NCI-H187 treated with DMSO at 0.1 percent for 48 hours (cell line): ENCODE measurements at places on chromosomes 16 and 17.

GRCh38 chr16:66152823-66153393 lies 213.6 kb upstream of the CDH5 start:
- DNase-seq: no peak

GRCh38 chr17:74736513-74737298 lies at the start of gene RAB37:
TSS of gene RAB37 (plus strand) at chr17:74737256. CDS start at chr17:74737273, 17 bp downstream.
- no peak for DNase-seq

DNA sequence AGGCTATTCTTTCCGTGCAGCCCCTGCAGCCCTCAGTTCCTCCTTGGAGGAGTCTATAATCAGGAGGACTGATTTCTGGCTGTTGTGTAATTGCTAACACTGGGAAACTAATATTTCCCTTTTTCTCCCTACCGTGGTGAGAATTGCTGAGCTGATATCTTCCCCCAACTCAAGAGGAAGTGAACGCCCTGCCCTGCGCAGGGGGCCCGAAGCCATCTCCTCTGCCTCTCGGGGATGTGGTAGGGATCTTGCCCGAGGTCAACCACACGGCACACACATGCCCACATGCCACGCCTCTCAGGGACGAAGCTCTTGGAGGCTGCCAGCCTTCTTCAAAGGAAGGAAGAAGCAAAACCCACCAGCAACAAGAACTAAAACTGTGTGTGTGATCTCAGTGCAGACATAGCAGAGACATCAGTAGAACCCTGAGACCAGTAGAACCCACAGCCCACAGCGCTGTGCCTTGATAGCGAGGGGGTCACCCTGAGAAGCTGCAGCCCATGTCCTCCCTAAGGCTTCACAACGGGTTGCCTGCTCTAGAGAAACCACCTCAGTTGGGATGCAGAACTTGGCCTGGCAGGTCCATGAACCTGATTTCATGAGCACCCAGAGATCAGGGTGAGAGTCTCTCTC lies 8.9 kb upstream of the ULK2 start:
- no peak for DNase-seq

GRCh38 chr16:10538583-10538982 lies 41.8 kb downstream of the EMP2 start:
- DNase-seq: no peak

DNA sequence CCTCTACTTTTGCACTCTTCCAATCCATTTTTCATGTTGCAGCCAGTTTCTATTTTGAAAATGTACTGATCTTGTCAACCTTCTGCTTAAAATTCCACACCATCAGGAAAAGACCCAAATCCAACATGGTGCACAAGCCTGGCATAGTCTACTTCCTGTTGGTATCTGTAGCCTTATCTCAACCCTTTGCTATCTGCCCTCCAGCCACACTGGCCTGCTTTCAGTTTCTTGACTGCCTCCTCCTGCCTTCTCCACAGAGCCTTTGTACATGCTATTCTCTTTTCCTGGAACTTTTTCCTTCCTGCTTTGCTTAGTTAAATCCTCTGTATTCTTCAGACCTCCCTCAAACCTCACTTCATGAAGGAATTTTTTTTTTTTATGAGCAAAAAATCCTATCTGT lies 31.5 kb downstream of the NLRP1 start:
- DNase-seq: no peak

DNA sequence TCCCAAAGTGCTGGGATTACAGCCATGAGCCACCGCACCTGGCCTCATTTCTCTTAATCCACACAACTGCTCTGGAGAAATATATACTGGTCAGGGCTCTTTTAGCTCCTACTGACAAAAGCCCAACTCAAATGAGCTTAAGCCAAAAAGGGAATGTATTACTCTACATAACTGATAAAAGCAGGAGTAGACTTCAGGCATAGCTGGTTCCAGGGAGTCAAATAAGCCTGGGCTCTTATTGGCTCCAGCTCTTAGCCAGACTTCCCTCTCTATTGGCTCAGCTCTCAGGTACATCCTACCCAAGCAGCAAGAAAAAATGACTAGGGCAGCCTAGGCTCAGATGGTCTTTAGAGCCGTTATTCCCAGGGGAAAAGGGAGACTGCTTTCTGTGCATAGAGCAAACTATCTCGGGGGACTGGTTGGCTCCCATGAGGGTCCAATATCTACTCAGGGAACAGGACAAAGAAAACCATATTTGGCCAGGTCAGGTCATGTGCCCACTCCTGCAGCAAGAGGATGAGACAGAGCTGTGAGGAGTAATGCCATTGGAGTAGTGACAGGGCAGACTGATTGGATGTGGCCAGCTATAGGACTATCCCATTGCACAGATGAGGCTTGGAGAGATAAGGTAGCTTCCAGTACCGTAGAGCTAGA lies 21.2 kb downstream of the TBX2 start:
- DNase-seq: no peak

GRCh38 chr16:68994324-68994723 lies 111.1 kb upstream of the HAS3 start:
- no peak for DNase-seq

GRCh38 chr17:48850792-48851323 lies 20.0 kb downstream of the CALCOCO2 start:
- no peak for DNase-seq

- DNase-seq: no peak
Measured at GRCh38 chr17:56902348-56902747, 11.5 kb downstream of the TRIM25 start.

- DNase-seq: no peak
Measured at GRCh38 chr17:73686126-73686525, 41.9 kb upstream of the SDK2 start.

GRCh38 chr17:82602487-82602886 lies 45.8 kb downstream of the WDR45B start:
- no peak for DNase-seq

- DNase-seq: no peak
Measured at GRCh38 chr17:20095336-20096080, 86.3 kb downstream of the SPECC1 start.

DNA sequence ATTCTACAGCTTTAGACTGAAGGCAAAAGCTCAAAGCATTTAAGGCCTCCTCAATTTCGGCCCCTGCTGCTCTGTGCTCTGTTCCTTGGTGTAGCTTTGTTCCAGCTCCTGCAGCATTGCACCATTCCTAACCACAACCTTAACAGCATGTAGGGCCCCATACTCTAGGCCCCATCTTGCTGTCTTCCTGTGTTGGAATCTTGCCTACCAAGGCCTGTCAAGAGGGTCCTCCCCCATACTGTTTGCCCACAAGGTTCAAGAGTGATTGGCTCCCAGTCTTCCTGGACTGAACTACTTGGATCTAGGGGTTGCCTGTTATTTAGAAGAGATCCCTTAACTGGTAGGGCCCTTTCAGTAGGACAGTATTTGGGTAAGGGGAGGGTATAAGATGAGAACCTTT lies 26.8 kb downstream of the TRPV2 start:
- no peak for DNase-seq

DNA sequence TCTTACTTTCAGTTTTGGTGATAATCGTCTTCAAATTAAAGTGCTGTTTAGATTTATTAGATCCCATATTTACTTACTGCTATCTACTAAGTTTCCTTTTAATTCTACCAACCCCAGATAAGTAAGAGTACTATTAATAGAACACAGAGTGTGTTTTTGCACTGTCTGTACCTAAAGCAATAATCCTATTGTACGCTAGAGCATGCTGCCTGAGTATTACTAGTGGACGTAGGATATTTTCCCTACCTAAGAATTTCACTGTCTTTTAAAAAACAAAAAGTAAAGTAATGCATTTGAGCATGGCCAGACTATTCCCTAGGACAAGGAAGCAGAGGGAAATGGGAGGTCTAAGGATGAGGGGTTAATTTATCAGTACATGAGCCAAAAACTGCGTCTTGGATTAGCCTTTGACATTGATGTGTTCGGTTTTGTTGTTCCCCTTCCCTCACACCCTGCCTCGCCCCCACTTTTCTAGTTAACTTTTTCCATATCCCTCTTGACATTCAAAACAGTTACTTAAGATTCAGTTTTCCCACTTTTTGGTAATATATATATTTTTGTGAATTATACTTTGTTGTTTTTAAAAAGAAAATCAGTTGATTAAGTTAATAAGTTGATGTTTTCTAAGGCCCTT lies 56.8 kb downstream of the HLF start:
- no peak for DNase-seq

GRCh38 chr17:8841844-8842243 lies 25.6 kb downstream of the PIK3R6 start:
- DNase-seq: no peak

DNA sequence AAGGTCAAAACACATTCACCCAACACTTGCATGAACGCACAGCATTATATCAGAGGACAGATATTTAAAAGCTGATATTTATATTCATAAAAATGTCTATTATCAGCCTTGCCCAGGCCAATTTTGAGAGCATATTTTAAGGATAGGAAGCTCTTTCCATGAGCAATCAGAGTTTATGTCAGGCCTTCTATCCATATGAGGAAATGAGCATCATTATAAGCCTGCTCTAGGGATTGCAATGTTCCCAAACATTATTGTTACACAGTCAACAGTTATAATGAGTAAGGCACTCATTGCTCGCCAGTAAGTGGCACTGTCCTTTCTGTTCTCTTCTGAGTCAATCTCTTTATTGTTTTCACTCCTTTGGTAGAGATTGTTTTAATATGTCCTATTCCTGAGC lies 37.7 kb upstream of the DYNLRB2 start:
- no peak for DNase-seq

DNA sequence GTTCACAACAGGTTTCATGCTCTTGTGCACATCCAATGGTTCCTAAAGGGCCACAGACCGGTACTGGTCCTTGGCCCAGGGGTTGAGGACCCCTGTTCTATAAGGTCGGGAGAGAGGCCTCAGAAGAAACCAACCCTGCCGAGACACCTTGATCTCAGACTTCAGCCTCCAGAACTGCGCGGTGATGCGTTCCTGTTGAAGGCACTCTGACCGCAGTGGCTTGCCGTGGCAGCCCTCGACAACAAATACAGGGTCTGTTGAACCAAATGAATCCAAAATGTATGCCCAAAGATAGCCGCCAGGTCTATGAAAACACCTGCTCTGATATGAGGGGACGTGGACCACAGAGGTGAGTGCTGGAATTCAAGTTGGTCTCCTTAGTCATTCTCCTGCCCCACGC lies 389.8 kb downstream of the SEC14L1 start:
- no peak for DNase-seq

GRCh38 chr17:78715876-78716275 lies 66.2 kb downstream of the CYTH1 start:
- DNase-seq: no peak

DNA sequence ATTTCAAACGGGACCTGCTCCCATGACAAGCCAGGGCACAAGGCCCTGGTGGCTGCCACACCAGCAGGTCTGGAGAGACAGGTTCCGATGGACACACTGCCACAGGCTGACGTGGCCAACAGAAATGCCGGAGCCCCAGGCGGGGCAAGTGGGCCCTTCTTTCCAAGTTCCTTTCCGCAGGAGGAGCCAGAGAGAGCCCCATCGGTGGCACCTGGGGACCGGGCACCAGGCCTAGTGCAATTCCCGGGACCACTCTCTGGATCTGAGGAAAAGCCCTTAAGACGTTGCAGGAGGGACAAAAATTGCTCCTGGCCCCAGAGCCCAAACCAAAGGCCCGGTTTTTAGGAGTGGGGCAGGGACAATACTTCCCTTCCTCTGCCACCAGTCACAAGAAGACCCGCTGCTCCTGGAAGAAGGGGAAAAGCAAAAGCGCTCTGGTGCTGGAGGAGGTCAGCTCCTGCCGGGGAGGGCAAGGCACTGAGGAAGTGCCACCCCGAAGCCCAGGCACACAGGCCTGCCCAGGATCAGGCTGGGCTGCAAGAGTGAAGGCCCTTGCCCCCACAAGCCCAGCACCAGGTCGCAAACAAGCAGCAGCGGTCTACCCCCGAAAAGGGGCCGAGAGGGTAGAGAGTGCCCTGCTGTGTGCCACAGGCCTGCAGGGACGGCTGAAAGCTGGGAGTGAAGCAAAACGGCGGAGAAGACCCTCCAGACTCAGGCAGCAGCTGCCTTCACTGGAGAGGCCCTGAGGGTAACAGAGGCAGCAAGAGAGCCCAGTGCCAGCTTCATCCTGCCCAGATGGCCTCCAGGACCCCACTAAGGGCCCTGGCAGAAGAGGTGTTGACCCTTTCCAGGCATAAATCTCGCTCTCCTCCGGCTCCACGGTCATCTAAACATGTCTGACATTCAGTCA lies 29.1 kb downstream of the MAP1LC3B start:
- DNase-seq: no peak

- no peak for DNase-seq
Measured at GRCh38 chr17:80146121-80147034, 550 bp downstream of the EIF4A3 start.

- no peak for DNase-seq
Measured at GRCh38 chr17:4297351-4297750, 33.6 kb upstream of the ANKFY1 start.

DNA sequence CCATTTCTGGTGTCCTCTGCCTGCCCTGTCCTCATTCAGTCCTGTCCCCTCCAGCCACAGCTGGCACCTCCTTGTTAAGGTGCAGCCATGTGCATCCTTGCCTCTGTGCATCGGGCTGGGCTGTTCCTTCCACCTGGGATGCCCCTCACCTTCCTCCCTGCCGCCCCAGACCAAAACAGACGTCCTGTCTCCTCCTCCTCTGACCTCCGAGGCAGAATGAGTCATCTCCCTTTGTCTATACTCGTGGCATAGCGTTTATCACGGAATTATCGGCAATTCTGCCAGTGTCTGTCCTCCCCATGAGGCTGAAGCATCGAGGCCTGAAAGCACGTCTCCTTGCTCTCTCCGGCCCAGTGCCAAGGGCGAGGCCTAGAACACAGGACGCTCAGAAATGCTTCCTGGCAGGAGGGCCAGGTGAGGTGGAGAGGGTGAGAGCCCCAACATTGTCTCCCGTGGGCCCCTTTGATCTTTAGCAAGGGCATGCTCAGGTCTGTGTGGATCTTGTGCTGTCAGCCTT lies 4.6 kb downstream of the RAI1 start:
- no peak for DNase-seq

DNA sequence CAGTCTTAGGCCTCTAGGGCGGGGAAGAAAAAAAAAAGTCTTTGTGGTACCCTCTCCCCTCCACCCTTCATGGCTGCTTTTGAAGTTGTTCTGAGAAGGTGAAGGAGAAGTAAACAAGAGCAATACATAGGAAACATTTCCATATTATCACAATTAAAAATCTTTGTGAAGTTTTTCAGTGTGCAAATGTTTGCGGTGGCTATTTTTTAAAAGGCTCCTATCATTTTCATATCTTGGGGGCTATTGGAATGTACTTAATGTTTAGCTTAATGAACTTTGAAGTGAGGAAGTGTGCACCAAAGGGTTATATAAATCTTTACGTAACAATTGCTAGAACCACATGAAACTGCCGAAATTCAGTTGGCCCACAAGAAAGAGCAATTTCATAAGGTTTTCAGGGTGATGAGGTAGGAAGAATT lies 7.6 kb downstream of the NOL11 start:
- no peak for DNase-seq

DNA sequence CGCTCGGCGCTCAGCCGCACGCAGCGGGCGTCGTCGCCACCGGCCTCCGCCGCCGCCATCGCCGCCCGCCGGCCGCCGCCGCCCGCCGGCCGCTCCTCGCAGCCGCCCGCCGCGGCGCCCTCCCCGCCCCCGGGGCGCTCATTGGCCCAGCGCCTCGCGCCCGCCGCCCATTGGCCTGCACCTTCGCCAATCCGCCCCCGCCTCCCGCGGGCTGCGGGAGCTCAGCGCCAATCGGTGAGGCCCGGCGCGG lies at the start of gene PGP:
TSS of gene PGP (minus strand) at position 122 of the 250 bp plus-strand sequence. CDS start at position 59, 63 bp downstream.
- DNase-seq: no peak
